ENCODE measurements at places on chromosomes 1 and 21.

DNA sequence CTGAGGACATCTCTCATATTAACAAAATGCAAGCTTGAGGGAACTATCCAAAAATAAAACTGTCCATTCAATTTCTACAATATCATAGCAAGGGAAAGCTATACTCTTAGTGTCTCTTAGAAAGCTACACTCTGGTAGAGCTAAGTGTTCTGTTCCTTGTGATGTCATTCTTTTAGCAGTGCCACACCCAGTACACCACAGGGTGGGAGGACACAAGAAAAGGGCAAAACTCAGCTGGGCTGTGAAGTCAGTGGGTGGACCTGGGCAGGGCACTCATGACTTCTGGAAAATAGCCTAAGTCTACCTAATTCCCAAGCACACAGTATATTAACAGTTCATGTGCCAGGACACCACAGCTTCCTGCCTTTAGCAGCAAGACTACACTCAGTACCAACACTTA lies 42.2 kb upstream of the TNFSF4 start:
- no peak for DNase-seq

GRCh38 chr1:88730132-88730675 lies 46.1 kb downstream of the PKN2 start:
- no peak for DNase-seq

GRCh38 chr1:213761845-213762407 lies 225.8 kb upstream of the PROX1 start:
- DNase-seq: no peak

DNA sequence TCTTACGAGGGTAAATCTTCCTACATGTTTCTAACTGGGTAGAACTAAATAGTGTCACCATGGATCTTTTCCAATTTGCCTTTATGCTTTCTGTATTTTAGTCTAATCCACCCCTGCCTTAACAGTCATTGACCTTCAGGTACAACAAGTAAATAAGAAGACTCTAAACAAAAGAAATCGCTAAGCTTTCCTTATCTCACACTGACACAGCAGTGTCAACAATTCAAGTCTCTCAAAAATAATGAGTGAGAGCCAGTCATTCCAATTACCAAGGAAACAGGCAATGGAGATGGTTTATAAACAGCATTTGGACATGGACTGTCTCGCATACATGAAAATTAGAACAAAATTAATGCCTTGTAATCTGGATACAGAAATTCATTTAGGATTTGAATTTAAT lies 365.8 kb downstream of the VAV3 start:
- DNase-seq: no peak

- no peak for DNase-seq
Observed at GRCh38 chr21:42959728-42960127, 14.6 kb upstream of the PKNOX1 start.

DNA sequence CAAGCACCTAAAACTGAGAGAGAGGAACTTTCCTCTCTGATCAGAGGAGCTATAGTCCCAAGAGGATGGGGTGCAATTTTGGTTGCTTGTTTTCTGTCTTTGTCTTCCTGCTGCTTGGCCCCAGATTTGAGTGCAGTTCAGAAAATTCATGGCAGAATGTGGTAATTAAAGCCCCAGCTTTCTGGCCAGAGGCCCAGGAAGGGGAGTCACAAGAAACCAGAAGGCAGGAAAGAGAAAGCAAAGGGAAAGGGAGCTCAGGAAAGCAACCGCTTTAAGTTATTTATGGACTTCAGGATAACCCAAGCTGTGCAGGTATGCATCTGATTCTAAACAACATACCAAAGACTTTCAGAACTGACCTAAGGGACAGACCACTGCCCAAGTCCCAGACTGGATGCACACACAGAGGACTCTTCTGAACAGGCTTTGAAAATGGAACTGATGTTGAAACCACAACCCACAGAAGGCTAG lies 88.8 kb downstream of the ST3GAL3 start:
- DNase-seq: no peak

- no peak for DNase-seq
Observed at GRCh38 chr1:67427465-67427864, 2.7 kb downstream of the SERBP1 start.

DNA sequence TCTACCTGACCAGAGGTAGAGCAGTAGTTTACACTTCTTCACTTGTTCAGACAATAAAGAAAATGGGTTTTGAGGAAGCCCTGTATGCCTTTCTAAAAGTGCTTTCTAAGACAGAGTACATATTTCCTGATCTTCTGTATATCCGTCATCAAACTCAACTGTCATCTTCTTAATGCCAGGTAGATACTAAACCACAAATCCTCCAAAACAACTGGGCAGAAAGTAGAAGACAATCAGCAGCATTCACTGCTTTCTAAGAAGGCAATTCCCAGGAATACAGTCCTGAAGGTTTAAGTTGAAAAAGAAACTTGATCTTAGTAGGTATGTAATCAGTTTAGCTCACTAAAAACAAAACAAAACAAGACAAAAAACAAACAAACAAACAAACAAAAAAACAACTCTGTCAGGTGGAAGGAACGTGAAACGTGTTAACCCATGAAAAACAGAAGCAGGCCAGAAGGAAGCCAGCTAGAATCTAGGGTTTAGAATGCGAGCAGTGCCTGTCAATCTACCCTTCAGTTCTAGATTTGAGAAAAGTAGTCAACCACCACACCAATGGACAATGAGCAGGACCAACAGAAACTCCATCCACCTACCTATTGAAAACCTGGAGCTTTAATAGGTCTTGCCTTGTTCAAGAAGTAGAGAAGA lies 59.2 kb downstream of the LEPR start:
- DNase-seq: no peak

DNA sequence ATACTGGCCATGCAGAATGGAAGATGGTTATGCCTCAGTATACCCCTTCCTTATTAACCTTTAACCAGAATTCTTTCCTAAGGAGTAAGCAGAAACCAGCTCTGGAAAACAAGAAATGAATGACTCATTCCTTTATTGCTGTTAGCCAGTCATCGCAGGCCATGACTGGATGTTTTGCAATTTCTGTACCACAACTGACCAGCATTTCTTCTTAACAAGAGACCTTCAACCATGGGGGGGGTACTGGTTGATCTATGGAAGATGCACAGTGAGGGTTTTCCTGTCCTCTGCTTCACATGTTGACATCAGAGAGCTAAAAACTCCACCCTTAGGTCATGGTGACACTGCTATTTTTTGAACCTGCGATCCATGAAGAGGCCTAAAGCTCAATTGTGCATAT lies 28.0 kb upstream of the RNF2 start:
- DNase-seq: peak; percentile 34

GRCh38 chr1:53850082-53850673 lies 12.1 kb upstream of the NDC1 start:
- DNase-seq: no peak

- no peak for DNase-seq
Observed at GRCh38 chr1:53579221-53580008, 120.2 kb downstream of the DMRTB1 start.

GRCh38 chr1:239575113-239575512 lies 188.7 kb downstream of the CHRM3 start:
- DNase-seq: no peak

- DNase-seq: no peak
Observed at GRCh38 chr1:98467586-98467985, 193.9 kb upstream of the SNX7 start.

GRCh38 chr1:17307329-17307728 lies 668 bp upstream of the PADI4 start:
- DNase-seq: no peak

DNA sequence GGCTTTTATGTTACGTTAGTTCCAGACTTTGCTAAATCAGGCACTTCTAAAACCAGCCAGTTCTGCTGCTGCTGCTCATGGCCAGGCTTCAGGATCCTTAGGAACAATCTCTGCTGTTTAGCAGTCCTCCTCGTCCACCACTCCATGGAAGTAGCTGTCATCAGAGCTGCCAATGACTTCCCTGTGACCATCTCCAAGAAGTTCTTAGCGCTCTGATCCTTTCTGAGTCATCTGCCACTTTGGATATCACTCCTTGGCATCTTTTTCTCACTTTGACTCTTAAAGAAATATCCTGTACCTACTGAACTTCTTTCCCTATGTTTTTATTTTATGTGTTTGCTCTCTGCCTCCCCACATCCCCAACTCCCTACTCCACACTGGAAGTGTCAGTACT lies 14.7 kb upstream of the IRF2BP2 start:
- DNase-seq: no peak

- DNase-seq: no peak
Observed at GRCh38 chr1:21247892-21248715, 42.2 kb downstream of the ECE1 start.

DNA sequence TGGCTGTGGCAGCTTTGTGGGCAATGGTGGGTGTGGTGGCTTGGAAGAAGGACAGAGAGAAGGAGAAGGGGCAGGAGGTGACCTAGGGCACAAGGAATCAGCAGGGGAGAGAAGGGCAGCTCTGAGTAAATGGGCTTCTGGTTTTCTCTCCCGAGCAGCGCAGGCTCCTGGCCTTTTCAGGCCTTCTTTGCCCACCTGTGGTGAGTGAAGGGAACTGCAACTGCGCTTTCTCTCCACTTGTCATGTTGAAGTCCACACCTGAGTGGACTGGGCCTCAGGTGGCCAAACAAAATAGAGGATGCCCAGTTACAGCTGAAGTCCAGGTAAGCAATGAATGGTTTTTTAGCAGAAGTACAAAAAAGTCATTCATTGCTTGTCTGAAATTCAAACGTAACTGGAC lies 29.4 kb upstream of the KCNA10 start:
- DNase-seq: no peak

DNA sequence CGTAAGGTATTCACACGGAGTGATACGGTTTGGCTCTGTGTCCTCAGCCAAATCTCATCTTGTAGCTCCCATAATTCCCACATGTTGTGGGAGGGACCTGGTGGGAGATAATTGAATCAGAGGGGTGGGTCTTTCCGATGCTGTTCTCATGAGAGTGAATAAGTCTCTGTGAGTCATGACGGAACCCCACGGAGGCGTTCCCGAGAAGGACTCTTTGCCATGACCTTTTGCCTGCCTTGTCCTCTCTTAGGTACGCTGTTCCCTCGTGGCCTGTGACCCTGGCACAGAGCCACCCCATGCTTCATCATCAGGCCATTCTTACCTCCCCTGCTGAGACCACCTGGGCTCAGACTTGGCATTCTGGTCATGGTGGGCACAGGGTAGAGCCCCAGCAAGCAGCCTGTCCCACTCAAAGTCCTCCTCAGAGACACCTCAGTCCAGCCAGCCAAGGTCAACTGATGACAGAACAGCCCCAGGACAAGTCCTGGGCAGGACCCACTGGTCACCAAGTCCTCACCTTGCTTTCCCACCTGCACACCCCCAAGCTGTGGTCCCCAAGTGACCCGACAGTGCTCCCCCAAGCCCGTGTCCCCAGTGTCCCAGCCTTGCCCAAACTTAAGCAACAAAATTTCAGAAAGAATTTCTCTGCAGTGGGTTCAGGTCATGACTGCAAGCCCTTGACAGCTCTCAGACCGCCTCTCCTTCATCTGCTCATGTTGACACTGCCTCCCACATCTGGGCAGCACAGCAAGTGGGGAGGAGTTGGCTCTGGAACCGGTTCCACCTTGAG lies 158.4 kb downstream of the ACTL8 start:
- DNase-seq: no peak

- no peak for DNase-seq
Observed at GRCh38 chr1:215079456-215079855, 3.1 kb upstream of the KCNK2 start.

DNA sequence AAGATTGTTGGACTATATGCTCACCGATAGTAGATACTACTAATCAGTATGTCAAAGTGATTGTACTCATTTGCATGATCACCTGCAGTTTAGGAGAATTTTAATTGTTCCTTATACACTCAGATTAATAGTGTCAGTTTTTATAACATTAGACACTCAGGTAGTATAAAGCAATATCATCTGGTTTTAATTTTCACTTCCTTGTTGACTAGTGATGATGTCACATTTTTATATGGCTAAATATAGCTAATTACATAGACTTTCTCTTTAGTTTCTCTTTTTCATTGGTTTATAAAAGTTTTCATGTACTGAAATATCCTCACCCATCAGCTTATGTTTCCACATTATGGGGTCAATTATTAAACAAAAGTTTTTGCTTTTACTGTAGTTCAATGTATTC lies 1332.4 kb upstream of the ADGRL2 start:
- no peak for DNase-seq

- no peak for DNase-seq
Observed at GRCh38 chr1:74690364-74690696, 16.7 kb upstream of the ERICH3 start.

GRCh38 chr1:15714406-15715136 lies 21.5 kb upstream of the SLC25A34 start:
- DNase-seq: no peak

DNA sequence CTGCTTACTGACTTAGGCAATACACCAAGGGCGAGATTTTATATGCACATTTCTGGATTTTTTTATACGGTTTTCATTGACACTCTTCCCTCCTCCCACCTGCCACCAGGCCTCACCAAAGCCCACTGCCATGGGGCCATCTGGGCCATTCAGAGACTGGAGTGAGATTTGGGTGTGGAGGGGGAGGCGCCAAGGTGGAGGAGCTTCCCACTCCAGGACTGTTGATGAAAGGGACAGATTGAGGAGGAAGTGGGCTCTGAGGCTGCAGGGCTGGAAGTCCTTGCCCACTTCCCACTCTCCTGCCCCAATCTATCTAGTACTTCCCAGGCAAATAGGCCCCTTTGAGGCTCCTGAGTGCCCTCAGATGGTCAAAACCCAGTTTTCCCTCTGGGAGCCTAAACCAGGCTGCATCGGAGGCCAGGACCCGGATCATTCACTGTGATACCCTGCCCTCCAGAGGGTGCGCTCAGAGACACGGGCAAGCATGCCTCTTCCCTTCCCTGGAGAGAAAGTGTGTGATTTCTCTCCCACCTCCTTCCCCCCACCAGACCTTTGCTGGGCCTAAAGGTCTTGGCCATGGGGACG lies 57.9 kb downstream of the LACTBL1 start:
- DNase-seq: no peak

DNA sequence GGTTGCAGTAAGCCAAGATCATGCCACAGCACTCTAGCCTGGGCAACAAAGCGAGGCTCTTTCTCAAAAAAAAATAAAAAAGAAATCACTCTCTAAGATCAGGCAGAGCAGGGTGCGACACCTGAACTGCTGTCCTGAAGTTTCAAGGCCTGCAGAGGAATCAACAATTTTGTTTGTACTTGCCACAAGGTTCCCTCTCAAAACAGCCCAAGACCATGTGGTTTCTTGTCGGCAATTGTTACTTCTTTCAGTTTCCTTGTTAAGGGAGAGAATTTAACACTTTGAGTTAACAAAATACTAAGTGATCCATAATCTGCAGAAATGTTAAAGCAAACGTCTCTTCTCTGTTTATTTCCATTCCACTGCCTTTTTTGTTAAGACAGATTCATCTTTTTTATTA lies 36.5 kb downstream of the MACO1 start:
- no peak for DNase-seq

DNA sequence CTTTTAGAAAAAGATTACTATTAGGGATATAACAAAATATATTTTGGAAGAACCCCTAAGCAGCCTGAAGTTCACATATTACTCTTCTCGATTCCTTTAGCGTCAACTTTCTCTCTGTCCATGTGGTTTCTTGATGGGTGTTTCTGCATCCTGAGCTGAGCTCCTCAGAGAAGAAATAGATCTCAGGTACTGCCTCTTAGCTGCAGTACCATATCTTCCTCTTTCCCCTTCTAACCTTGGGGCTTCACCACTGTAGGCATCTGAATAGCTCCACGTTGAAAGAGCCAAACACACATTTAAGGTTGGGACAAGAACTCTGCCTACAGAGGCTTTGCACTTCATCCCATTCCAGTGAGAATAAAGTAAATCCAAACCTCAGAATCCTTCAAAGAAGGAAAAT lies 59.2 kb downstream of the SAMSN1 start:
- no peak for DNase-seq

GRCh38 chr1:232978815-232979214 lies 28.4 kb downstream of the NTPCR start:
- no peak for DNase-seq

All from HS-27A (cell line).